ENCODE measurements at places on chromosomes 2 and 18.

- no peak for DNase-seq
Observed at GRCh38 chr2:225310745-225311144, 88.8 kb upstream of the NYAP2 start.

DNA sequence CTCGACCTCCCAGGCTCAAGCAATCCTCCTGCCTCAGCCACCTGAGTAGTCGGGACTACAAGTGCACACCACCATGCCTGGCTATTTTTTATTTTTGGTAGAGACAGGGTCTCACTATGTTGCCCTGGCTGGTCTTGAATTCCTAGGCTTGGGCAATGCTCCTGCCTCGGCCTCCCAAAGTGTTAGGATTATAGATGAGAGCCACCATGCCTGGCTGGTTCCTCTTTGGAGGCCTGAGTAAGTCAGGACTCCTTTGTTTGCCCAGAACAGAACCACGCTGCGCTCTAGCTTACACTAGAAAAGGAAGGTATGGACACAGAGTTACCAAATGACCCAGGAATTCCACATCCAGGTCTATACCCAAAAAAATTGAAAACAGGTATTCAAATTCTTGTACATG is 135.9 kb upstream of the SLC1A4 start:
- DNase-seq: no peak

GRCh38 chr2:241959751-241960269 is 90.3 kb downstream of the RTP5 start:
- DNase-seq: no peak

GRCh38 chr2:210399440-210400041 is 77.0 kb downstream of the LANCL1 start:
- DNase-seq: no peak

DNA sequence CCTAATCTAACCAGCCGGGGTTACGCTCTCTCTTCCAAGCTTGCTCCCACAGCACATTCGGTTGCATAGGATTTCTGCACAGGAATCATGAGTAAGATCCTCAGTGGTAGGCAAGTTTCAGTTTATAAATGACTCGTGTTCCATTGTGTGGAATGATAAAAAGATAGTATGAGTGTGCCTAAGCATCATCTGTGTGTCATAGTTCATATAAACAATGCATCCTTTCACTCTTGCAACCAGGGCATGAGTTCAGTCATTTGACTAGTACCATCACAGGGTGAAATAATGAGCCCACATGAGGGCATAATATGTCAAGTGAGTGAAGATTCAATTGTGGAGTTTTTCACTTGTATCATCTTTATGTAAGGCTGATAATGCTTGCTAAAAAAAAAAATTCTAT is 417.1 kb upstream of the CDH2 start:
- DNase-seq: no peak

DNA sequence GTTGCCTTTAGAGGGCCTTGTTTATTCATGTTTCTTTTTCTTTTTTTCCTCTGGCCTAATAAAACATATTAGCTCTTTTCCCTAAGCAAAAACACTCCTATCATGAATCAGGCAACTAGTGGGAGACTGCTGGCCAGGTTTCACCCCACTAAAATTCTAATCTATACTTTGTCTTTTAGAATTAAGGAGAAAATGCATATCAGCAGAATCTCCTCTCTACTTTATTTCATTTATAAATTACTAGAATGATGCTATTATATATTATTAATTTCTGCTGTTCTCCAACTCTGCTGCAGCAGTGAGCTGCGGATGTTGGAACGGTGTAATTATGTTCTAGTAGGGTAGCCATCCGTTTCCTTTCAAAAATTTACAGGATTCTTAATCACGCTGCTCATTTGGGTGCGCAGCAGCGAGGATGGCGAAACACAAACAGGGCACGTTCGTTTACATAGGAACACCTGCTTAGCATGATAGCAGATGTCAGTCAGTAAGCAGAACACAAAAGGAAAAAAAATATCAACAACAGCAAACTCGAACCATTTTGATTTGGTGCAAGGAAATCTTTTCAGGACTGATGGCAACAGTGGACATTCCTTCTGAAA is 30.5 kb downstream of the ZEB2 start:
- DNase-seq: no peak

- no peak for DNase-seq
Observed at GRCh38 chr2:234606896-234607295, 110.0 kb upstream of the ARL4C start.

- no peak for DNase-seq
Observed at GRCh38 chr2:33207151-33207740, 260.5 kb downstream of the LTBP1 start.

DNA sequence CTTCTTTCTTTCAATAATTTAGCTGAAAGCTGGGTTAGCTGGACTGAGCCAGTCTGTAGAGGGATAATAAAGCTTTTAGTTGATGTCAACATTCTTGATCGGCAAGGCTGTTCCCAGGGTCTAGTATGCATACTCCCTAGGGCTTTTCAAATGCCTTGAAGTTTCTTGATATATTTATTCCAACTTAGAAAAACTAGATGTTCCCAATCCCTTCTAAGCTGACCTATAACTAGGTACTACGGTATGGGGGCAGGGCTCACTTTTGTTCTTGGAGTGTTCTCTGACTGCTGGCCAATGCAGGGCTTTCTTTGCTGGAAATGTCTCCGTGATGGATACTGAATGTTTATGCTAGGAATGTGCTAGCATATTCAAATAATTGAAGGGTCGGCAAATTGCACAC is 258.6 kb upstream of the TANK start:
- DNase-seq: no peak

- DNase-seq: no peak
Observed at GRCh38 chr2:119122663-119123062, 35.9 kb downstream of the C1QL2 start.

GRCh38 chr2:29073933-29074332 is 390 bp downstream of the PCARE start:
- DNase-seq: no peak

- DNase-seq: no peak
Observed at GRCh38 chr2:20366672-20367116, 16.1 kb upstream of the PUM2 start.

GRCh38 chr2:224837066-224837465 is 120.9 kb upstream of the CCDC195 start:
- DNase-seq: no peak

DNA sequence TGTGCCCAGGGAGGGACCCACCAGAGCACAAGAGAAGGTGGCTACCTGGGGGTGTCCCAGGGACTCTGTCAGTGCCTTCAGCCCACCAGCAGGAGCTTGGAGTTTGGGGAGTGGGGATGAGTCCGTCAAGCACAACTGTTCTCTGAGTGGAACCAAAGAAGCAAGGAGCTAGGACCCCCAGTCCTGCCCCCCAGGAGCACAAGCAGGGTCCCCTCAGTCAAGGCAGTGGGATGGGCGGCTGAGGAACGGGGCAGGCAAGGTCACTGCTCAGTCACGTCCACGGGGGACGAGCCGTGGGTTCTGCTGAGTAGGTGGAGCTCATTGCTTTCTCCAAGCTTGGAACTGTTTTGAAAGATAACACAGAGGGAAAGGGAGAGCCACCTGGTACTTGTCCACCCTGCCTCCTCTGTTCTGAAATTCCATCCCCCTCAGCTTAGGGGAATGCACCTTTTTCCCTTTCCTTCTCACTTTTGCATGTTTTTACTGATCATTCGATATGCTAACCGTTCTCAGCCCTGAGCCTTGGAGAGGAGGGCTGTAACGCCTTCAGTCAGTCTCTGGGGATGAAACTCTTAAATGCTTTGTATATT is 14.0 kb downstream of the ITM2C start:
- DNase-seq: no peak

GRCh38 chr2:218262631-218263586 is 2.1 kb downstream of the GPBAR1 start:
- no peak for DNase-seq
